CMK (cell line): ENCODE measurements at places on chromosomes 13 and 19.

GRCh38 chr19:49854378-49855263 lies 3.7 kb downstream of the PTOV1 start:
- no peak for DNase-seq

DNA sequence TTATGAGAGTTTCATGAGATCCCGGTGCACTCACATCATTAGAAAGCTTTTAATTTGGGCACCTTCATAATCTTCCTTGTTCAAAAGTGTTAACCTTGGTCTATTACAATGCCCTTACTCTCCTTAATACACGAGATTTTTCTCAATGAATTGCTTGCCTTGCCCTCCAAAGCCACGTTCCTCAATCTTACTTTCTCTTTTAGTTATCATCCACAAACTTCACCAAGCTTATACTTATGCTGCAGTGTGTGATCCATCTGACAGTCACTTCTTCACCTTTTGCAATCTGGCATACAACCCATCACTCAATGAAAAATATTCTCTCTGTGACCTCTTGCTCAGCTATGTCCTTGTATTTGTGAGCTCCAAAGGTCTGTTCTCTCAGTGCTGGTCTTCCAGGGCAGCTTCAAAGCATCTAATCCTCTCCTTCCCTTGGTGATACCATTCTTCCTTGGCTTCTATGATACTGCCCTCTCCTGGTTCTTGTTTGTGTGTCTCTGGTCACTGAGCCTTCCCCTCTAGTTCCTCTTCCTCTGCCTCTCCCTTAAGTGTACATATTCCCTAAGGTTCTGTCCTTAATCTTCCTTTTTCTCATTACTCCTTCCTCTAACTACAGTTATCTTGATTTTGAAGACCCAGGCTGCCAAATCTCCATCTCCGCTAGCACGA lies 202.2 kb upstream of the STARD13 start:
- no peak for DNase-seq

GRCh38 chr19:46390121-46390858 lies 23.1 kb downstream of the CCDC8 start:
- DNase-seq: no peak

GRCh38 chr13:42116225-42116624 lies 67.8 kb downstream of the DGKH start:
- no peak for DNase-seq

DNA sequence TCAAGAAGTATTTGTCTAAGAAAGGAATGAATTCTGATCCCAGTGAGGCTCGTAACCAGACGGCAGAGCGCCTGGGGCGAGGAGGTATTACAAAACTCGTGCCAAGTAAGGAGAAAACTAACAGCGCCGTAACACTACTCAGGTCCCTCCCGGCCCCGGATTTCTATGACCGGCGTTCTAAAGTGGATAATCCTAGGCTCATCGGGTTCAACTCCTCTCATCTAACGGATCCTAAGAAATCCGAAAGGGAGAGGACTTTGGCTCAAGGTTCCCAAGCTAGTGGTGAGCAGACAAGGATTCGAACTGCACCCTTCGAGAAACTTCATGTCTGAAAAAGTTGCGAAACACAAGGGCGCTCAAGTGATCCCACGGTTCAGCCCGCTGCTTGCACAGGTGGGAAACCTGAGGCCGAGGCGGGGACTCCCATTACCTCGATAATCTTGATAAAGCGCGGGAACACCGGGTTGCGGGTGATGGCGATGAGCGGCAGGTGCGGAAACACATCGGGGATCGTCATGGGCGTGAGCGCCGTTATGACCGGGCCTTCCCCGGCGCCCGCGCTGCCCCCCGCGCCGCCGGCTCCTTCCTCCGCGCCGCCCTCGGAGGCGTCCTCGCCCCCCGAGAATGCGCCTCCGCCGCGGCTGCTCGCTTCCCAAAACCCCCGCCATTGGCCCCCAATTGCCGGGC lies 529 bp downstream of the LONP1 start:
- DNase-seq: no peak

DNA sequence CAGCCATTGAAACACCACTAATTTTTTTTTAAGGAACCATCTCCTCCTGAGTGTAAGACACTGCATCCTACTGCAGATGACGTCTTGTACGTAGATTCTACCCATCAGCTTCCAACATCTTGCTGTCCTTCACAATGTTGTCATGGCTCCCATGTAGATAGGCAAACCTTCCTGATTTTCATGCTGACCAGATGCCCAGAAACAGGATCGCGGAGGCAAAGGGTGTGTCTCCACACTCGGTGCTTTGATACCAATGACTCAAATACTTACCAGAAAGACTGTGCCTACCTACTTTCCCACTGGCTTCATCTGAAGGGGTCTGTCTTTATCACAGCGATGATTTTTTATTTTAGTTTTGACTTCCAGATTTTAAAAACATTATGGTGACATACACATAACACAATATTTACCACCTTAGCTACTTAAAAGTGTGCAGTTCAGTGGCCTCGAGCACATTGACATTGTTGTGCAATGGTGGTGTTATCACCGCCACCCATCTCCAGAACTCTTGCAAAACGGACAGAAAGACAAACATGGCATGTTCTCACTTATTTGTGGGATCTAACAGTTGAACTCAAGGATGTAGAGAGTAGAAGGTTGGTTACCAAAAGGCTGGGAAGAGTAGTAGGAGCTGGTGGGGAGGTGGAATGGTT lies 94.0 kb upstream of the PEG3 start:
- no peak for DNase-seq

DNA sequence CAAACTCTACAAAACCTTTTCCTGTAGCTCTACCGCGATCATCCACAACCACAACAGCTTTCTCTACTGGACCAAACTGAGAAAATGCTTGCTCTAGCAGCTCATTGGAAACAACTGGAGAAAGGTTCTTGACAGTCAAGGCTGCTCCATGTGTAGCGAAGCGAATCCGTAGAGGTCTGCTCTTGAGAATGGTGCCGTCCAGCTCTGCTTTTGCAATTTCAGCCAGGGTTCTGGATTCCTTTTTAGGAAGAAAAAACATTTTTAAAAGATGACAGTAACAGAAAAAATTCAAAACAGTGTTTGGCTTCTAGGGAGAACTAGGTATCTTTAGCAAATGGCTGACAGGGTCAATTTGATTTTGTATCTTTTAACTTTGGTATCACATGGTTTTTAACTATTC lies 10.4 kb downstream of the PSPC1 start:
- no peak for DNase-seq

- no peak for DNase-seq
Measured at GRCh38 chr13:59946944-59947343, 216.8 kb downstream of the DIAPH3 start.

GRCh38 chr13:76797361-76797760 lies 88.8 kb downstream of the KCTD12 start:
- no peak for DNase-seq

GRCh38 chr13:111359930-111360329 lies 39.5 kb downstream of the TEX29 start:
- no peak for DNase-seq

- no peak for DNase-seq
Measured at GRCh38 chr19:8116437-8117293, 32.7 kb downstream of the FBN3 start.

DNA sequence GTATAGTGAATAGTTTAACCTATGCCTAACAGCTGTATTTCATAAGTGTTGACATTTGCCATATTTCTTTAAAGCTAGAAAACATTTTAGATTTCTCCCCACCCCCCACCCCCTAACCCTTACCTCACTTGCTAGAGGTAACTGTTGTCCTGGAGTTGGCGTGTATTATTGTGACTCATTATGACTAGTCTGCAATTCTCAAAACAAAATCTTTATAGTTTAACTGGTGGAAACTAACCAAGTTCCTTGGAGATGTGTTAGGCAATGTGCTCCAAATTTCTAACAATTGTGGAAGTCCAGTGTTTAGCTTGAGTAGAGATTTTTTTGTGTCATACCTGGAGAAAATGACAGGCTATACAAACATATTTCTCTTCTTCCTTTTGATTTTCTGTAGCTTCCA lies 38.0 kb downstream of the KCTD4 start:
- DNase-seq: no peak

- no peak for DNase-seq
Measured at GRCh38 chr13:72960541-72960940, 98.3 kb upstream of the KLF5 start.

GRCh38 chr19:40269216-40269940 lies 15.8 kb downstream of the AKT2 start:
- DNase-seq: no peak

DNA sequence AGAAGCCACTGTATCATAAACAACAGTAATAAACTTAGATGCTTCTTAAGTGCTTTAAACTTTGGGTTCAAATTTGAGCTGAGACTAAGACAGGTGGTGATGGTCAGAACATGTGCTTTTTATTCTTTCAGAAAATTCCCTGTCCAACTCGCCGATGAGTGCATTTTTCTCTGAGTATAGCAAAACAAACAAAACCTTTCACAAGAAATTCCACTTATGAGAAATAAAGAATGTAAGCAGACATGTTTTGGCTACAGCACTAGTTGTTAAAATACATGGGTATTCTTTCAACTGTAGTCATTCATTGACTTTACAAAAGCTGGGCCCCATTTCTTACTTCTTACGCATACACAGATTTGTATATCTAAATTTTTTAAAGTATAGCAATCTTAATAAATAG lies 125.6 kb downstream of the SPRY2 start:
- DNase-seq: no peak

DNA sequence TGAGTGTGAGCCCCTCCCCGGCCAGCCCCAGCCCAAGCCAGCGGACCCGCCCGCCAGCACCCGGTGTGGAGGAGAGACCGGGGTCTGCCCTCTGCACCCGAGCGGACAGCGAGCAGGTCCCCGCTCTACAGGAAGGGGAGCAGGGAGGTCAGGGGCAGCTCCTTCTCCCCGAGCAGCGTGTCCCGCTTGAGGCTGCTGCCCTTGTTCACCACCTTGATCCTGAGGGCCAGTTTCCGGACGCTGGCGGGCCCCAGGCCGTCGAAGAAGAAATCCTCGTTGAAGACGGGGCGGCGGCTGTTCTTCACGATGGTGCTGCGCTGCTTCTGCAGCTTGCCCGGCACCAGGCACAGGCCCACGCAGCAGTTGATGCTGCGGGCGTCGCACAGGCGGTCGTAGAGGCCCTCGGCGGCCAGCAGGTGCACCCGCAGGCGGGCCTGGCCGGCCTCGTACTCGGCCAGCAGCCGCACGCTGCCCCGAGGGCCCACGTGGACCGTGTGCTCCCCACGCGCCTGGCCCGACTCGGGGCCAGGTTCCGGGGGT lies 1.9 kb downstream of the C2CD4C start:
- DNase-seq: no peak

- no peak for DNase-seq
Measured at GRCh38 chr13:78829821-78830220, 170.9 kb upstream of the OBI1 start.

DNA sequence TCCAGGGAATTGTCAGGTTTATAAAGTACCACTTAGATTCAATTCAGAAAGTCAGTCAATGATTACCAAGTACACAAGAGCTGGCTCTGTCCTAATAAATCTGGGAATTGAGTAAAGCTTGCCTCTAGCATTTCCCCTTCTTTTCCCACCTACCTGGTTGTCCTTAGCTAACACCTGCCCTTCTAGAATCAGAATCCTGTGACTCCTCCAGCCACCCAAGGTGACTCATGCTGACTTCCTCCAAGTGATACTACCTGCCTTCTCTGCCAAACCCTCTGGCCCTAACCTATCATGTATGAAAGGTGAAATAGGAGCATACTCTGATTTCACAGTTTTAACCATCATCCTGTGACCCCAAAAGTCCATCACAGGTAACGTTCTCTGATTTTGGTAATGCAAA lies 151.2 kb downstream of the DIAPH3 start:
- no peak for DNase-seq

- no peak for DNase-seq
Measured at GRCh38 chr19:13961826-13962698, 9.8 kb downstream of the DCAF15 start.

DNA sequence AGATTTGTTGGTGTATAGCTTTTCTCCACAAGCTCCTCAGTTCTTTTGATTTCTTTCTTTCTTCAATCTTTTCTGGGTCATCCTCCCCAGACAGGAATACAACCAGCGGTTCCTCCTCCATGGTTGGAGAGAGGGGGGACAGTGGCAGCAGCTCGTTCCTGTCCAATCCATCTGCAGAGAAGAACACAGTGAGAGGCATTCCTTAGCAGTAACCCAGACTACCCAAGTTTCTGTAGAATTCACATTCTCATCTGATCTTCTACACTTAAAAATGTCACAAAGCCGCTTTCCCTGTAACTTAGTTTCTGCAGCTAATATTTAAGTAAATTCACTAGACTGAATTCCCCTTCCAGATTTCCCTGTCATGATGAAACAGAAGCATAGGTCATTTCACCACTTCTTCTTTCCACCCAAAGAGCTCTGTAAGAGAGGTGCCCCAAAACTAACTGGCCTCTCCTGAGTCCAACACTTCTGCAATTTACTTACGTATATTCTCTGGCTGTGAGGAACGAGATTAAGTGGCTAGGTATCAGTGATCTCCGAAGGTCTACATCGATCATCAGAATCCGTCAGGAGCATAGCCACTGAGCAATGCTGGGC lies 171.9 kb downstream of the TBC1D4 start:
- DNase-seq: no peak

DNA sequence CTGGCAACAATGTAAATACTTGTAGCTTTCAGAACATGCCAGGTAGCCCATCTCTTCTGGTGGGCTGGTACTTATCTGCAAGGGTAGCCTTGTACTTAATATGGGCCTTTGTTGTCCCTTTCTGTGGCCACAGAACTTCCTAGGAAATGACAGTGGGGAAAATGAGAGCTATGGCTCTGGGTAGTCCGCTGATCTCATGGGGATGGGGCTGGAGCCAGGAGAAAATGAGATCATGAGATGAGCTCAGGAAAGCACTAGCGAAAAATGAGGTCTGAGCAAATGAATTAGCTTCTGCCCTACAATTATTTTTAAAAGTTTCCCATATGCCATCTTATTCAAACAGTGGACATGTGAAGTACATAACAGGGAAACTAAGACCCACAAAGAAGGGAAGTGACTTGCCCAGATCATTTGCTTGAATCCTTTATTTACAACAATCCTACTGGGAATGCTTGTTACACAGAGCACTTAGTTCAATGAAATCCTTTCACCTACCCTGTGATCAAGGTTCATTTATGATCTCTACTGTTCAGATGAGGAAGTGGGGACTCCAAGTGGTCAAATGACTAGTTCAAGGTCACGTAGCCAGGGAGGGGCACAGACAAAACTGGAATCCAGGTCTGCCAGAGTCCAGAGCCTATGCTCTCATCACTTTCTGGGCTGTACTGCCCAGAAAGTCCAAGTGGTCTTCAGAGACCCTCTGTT lies 87.1 kb downstream of the PTPRS start:
- no peak for DNase-seq

- peak; percentile 66 for DNase-seq
Measured at GRCh38 chr19:14890643-14891379, 4.9 kb upstream of the OR7A17 start.

DNA sequence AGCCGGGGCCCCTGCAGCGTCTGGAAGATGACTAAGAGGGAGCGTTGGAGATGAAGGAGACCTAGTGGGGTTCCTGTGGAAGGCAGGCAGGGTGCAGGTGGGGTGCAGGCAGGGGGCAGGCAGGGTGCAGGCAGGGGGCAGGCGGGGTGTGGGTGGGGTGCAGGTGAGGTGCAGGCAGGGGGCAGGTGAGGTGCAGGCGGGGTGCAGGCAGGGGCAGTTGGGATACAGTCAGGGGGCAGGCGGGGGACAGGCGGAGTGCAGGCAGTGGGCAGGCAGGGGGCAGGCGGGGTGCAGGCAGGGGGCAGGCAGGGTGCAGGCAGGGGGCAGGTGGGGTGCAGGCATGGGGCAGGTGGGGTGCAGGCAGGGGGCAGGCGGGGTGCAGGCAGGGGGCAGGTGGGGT lies 142.8 kb downstream of the SOX1 start:
- no peak for DNase-seq
